GDM1 (cell line): ENCODE measurements at places on chromosomes 4 and X.

DNA sequence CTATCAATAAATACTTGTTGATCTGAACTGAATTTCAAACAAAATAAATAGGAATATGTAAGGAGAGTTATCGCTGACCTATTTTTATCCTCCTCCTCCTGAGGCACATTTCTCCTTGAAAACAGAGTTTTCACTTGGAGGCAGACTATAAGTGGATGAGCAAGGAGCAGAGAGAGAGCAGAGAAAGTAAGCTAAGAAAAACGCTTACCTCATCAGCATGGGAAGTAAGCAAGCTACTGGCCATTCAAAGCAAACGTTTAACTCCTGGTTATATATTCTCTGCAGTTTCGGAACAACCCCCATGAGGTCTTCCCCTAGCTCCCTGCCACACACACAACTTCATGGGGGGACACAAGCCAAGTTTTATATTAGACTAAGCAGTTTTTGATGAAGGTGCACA is 13.2 kb downstream of the ZDHHC9 start:
- DNase-seq: no peak

DNA sequence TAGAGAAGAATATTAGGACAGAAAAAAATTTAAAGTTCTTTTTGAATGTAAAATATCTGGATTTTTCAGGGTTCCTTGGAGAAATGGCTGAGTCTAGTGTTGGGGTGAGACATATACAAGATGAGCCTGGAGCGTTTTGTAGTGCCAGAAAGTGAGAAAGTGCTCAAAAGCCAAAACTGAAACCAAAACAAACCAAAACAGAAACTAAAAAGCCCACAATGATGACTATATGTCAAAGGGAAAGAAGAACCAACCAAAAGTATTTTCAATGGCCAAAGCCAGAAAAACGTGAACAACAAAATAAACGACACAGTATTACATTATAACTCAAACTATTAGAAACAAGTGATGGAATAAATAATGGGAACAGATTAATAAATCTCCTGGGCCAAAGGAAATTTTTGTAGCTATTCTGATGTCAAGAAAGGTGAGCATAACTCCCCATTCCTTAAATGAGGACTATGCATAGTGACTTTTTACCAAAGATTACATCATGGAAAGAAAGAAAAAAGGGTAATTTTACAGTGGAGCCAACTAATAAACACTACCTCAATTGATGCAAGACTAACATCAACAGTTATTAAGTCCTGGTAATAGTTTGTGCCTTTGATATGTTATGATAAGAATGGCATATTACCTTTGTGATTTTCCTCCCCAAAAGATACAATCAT is 1137.6 kb downstream of the C4orf33 start:
- DNase-seq: peak; percentile 22

DNA sequence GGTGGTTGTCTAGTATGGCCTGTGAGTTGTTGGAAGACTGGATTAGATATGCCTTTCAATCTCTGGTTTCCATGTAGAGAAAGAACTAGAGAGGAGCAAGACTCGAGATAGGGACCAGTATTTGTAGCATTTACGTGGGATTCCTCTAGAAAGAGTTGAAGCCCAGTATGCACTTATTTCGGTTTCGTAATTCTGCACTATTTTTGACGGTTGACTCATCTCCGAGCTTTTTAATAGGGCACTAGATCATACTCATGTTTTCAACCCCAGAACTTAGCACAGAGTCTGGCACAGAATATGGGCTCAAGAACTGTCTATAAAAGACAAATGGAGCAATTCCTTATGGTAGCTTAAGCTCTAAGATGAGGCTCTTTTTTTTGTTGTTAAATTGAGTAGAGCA is 15.7 kb downstream of the HELT start:
- DNase-seq: no peak

DNA sequence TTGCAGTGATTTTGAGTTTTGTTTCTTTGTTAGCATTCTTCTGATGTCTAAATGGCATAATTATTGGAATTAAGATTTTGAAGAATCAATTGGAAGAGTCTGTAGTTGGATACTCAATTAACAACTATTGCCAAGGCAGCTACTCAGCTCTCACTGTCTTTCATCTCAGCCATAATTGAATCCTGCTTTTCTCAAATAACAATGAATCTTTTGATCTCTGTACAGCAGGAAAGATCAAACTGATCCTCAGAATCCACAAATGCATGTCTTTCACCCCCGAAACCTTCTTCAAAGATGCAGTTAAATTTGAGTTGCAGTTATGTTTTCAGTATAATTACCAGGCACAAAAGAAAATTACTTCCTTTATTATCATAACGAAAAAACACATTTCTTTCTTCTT is 86.2 kb downstream of the MAD2L1 start:
- DNase-seq: no peak

DNA sequence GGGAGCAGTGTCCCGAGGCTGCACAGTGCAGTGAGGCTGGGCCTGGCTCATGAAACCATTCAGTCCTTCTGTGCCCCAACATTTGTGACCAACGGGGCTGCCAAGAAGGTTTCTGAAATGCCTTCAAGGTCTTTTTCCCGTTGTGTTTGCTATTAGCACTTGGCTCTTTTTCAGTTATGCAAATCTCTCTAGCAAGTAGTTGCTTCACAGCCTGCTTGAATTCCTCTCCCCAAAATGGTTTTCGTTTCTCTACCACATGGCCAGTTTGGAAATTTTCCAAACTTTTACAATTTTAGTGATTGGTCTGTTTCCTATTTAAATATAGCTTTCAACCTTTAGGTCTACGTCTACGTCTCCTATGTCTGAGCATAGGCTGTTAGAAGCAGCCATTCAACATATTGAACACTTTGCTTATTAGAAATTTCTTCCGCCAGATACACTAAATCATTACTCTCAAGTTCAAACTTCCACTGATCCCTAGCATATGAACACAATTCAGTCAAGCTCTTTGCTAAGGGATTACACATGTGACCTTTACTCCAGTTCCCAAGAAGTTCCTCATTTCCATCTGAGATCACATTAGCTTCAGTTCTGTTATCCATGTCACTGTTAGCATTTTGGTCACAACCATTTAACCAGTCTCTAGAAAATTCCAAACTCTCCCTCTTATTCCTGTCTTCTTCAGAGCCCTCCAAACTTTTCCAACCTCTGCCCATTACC is 901.8 kb downstream of the GLUD2 start:
- no peak for DNase-seq

- DNase-seq: no peak
These were observed 53.1 kb downstream of the USP46 start for GRCh38 chr4:52606040-52606439.

DNA sequence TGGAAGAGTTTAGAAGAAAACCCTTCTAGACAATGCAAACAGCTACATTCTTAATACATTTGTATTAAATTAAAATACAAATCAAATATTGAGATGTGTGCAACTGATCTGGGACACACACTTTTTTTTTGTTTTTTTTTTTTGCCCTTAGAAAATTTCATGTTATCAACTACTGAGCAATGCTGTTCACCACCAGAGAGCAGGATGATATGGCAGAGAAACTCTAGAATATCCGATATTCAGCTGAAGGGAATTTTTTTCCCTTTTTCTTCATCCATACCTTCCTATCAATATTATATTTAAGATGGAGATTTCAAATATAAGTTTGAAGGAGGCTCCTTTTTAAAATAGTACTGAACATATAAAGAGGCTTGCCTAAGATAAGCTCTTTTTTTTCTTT is 1.0 kb downstream of the NDST3 start:
- no peak for DNase-seq

GRCh38 chr4:174749091-174749490 is 80.0 kb downstream of the GLRA3 start:
- DNase-seq: no peak

GRCh38 chrX:9569876-9570301 is 105.0 kb downstream of the TBL1X start:
- DNase-seq: no peak

- no peak for DNase-seq
These were observed 23.1 kb upstream of the CAMK2D start for GRCh38 chr4:113784497-113785250.

GRCh38 chr4:8617486-8618040 is 25.0 kb downstream of the CPZ start:
- no peak for DNase-seq

DNA sequence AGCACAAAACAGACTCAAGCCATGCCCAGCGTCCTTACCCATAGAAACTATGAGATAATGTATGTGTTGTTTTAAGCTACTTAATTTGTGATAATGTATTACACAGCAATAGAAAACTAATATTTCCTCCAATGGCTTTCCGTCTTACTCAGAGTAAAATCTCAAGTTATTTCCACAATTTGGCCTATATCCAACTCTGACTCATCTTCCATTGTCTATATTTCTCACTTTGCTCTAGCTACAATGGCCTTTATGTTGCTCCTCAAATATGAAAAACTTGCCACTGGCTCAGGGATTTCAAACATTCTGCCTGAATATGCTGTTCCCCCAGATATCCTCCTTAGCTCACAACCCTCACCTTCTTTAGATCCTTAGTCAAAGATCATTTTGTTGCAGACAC is 31.6 kb downstream of the IQCM start:
- no peak for DNase-seq
